GM18507 (cell line): ENCODE measurements at places on chromosomes 13 and 19.

DNA sequence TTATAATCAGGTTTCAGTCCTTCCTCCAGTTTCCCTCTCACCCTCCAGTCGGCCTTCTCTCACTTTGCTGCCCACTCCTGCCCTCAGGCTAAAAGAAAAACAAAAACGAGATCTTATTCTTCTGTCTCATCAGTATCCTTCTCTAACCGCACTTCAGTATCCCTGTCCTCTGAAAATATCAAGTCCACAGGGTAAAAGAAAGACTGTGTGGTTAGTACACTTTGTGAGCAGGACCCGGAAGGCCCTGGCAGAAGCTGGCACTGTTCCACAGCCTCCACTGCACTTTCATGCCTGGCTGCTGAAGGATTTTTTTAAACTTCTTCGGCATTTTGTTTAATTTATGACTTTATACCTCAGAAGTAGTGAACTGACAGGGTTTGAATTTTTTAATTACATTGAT, 51.8 kb downstream of the TM9SF2 start:
- DNase-seq, result no peak

GRCh38 chr13:45216193-45216592, 15.3 kb upstream of the KCTD4 start:
- DNase-seq, result no peak

DNA sequence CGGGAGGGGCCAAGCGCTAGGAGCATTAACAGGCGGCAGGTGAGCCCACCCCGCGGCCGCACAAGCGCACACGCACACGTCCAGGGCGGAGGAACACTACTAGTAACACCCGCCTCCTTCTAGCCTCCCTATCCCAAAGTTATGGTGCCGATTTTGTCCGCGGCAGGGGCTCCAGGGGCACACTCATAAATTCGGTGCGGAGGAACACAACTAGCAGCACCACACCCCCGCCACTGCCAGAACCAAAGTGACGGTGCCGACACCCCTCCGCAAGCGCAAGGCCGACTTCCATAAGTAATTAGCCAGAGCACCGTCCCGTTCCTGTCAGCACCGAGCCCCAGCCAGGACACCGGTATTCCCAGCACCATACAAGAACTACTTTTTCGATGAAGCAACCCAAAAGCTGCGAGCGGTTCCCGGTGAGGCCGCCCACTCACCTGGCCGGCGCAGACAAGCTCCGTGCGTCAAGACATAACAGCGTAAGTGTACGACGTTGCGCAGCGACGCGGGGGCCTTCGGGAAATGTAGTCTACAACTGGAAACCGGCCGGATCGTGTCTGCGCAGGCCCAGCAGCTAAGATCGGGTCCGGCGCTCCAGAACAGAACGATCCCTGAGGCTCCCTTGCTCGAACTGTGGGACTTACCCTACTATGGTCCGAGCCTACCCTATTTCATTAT, at the start of the genes ZNF540 and ZNF571:
TSS of gene ZNF540 (plus strand) at position 573 of the 678 bp plus-strand sequence. CDS start 3,572 bp downstream, outside the sequence.
TSS of gene ZNF571 (minus strand) at position 489 of the 678 bp plus-strand sequence. CDS start 8,116 bp downstream, outside the sequence.
- DNase-seq, result peak; percentile 71

GRCh38 chr13:113832631-113833030, 31.2 kb downstream of the GAS6 start:
- DNase-seq, result no peak

- no peak for DNase-seq
Observed at GRCh38 chr19:3570606-3571011, 2.1 kb upstream of the HMG20B start.

- DNase-seq, result no peak
Observed at GRCh38 chr13:30398601-30399072, 23.7 kb upstream of the UBE2L5 start.

- DNase-seq, result no peak
Observed at GRCh38 chr19:16003391-16003790, 54.6 kb downstream of the OR10H4 start.

DNA sequence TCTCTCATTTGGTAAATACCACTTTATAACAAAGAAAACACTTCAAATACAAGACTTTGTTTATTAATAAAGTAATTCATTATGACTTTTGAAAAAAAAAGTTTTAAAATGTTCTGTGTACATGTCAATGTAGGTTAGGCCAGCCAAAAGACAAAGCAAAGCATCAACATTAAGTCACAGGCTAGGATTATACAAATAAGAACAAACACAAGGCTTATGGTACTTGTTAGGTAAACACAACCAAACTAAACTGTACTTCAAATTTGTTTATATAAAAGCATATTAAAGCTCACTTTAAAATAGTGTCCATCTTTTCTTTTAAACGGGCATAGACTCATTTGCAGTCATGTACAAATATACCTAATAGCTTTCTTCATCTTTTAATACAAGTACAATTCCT, 86.6 kb downstream of the ZDHHC20 start:
- DNase-seq, result no peak

DNA sequence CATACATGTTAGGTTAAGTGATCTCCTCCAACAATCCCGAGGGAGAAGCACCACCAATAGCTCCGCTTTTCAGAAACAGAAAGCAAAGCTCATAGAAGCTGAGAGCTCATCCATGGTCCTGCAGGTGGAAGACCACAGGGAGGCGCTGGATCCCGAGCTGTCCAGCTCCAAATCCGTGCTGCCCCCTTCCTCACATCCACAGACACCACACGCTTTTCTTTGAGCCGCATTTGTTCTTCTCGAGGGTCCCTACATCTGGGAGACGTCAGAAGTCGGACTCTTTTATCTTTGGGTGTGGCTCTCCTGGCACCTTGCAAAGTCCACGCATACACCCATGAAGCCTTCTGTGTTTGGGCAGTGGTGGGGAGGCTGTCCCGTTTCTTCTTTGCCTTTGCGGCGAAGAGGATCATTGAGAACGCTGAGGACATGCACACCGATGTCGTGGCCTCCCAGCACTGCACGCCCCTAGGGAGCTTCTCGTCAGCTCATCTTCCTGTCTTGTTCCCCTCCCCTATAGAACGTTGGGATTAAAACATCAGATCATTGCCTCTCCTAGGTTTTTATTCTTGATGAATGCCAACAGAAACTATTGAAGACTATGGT, 184.8 kb downstream of the TEX29 start:
- no peak for DNase-seq

- no peak for DNase-seq
Observed at GRCh38 chr13:99258946-99259345, 767 bp upstream of the GPR18 start.

- no peak for DNase-seq
Observed at GRCh38 chr13:93976528-93976927, 503.0 kb downstream of the DCT start.

DNA sequence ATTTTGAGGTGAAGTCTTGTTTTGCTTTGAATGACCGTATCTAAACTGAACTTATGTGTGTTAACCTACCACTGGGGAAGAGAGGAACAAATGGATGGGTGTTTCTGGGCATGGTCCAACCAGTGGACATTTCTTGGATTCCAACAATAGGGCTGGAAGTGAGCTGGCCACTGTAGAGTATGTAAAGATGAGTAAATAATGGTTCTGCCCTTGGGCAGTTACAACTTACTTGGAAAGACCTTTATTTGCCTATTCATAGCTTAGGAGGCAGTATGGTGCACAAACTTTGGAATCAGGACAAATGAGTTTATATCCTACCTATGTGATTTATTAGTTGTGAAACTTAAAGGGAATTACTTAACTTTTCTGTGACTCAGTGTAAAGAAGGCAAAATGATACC, 429.5 kb downstream of the HS6ST3 start:
- no peak for DNase-seq
